ENCODE measurements at places on chromosomes 11 and 22. TPM values are rescaled to one million over a fixed set of nuclear protein-coding genes. Genes with fewer than 3 reads are reported as not detected.

DNA sequence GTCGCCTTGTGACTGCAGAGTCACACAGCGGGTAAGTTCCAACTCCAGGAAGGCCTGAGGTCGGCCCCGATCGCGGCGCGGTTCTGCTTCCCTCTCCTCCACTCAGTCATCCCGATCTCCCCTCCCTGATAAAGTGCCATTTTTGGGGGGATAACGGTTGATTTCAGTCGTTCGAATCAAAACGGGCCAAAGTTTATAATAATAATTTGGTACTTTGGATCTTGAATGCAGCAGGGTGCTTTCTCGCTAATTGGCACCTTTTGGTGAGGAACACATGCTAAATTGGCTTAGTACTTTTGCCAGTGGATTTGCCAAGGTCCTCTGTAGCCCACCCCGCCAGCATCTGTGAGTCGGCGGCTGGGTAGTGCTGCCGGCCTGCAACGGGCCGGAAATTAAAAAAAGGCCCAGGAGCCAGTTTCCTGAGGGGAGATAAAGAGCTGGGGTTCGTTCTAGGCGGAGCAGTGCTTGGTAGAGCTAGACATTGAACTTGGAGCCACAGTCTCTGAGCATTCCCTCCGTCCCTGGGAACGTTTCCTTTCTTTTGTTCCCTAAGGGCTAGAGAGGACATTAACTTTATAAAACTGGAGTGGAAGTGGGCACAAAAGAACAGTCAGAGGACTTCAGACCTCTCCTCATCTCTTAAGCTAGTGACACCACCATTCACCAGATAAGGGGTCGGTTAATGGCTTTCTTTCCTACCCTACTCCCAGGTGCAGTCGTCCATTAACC lies 997 bp downstream of the UBE2L3 start:
- no peak for DNase-seq
- H3K4me1 ChIP-seq = peaks cover 46% of the 10 kb centered on the region
- no peaks in the 10 kb centered on the region for H3K27me3 ChIP-seq
- peaks cover 4% of the 10 kb centered on the region for H3K36me3 ChIP-seq
- H3K27ac ChIP-seq = peak overlapping the region; percentile 97
- peak overlapping the region; percentile 97 for H3K4me3 ChIP-seq

ARHGAP8 gene
- total RNA-seq = 18.1 TPM

- no peak overlapping the region for H3K4me3 ChIP-seq
- DNase-seq = no peak
- peaks cover 7% of the 10 kb centered on the region for H3K4me1 ChIP-seq
Measured at GRCh38 chr11:7643314-7643713, 30.0 kb downstream of the CYB5R2 start.

- H3K4me1 ChIP-seq = no peaks in the 10 kb centered on the region
- no peak overlapping the region for H3K4me3 ChIP-seq
- DNase-seq = no peak
- H3K27me3 ChIP-seq = no peaks in the 10 kb centered on the region
- no peak overlapping the region for H3K27ac ChIP-seq
Measured at GRCh38 chr11:134973801-134974200, 561.8 kb upstream of the B3GAT1 start.

DNA sequence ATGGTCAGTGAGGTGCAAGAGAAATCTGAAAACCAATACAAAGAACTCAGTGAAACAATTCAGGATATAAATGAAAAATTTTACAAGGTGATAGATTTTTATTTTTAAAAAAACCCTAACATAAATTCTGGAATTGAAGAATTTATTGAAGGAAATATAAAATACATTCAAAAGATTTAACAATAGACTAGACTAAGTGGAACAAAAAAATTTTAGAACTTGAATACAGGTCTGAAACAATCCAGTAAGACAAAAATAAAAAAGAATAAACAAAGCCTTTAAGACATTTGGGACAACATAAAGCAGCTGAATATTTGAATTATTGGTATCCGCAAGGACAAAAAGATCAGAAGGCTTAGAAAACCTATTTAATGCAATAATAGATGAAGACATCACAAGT lies 8.7 kb downstream of the SPA17 start:
- H3K27ac ChIP-seq = no peak overlapping the region
- no peaks in the 10 kb centered on the region for H3K4me1 ChIP-seq
- no peaks in the 10 kb centered on the region for H3K27me3 ChIP-seq

DNA sequence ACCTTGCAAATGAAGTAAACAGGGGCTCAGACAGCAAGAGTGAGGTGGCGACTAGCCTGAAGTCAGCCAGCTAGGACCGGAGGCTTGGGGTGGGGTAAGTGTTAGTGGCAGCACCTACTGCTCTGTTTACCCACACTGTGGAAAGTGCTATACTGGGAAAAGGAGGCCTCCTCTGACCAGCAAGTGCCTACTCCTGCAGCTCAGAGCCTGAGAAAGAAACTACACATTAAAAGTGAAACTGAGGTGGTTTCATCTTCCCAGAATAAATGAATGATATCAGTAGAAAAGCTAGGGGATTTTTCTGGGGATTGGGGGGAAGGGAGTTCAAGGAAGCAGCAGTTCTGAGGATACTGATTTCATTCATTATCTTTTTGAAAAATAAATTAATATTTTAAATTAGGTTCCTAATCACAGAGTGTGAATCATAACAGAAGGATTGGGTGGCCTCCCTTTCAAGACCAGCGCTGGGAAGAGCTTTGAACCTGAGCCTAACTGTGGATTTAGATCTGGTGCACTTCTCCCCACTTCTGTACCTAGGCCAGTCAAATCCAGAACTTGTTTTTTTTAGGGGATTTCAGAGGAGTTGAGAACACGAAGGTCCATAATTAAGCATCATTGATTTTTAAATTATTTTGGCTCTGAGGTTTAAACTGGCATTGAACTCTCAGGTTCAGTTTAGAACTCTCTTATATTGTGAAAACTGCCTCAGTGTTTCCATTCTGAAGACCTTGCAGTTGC lies 48.1 kb upstream of the GRAMD1B start:
- H3K4me3 ChIP-seq = no peak overlapping the region
- H3K36me3 ChIP-seq = no peaks in the 10 kb centered on the region
- H3K27ac ChIP-seq = no peak overlapping the region
- H3K4me1 ChIP-seq = no peaks in the 10 kb centered on the region
- no peak for DNase-seq

DNA sequence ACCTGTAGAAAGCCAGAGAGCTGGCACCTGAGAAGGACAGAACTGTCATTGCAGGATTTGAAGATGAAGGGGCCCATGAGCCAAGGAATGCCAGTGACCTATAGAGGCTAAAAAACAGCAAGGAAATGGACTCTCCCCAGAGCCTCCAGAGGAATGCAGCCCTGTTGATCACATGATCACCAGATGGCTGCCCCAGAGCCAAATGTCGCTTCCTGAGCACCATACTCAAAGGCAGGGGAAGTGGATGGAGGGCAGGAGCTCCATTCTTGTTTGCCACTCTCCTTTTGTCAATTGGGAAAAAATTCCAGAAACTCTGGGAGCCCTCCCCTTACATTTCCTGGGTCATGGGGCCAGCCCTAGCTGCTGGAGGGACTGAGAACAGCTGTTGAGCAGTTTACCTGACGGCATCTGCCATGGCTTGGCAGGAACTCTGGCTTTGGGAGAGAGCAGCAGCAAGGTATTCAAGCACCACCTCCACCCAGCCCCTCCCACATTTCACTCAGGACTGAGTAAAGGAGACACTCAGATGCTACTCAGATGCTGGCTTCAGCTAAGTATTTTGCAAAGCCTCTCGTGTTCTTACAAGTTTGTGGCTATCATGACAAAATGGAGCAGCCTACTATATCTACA lies 46.9 kb downstream of the DKK3 start:
- no peak overlapping the region for H3K27ac ChIP-seq
- peaks cover 19% of the 10 kb centered on the region for H3K36me3 ChIP-seq
- peaks cover 4% of the 10 kb centered on the region for H3K4me1 ChIP-seq
- no peak for DNase-seq
- no peaks in the 10 kb centered on the region for H3K27me3 ChIP-seq
- H3K4me3 ChIP-seq = no peak overlapping the region

GRCh38 chr22:48438096-48438495 lies 1389.6 kb downstream of the BRD1 start:
- no peak for DNase-seq
- no peak overlapping the region for H3K4me3 ChIP-seq
- no peaks in the 10 kb centered on the region for H3K27me3 ChIP-seq

HIC2 gene
- 5.1 TPM for total RNA-seq

DNA sequence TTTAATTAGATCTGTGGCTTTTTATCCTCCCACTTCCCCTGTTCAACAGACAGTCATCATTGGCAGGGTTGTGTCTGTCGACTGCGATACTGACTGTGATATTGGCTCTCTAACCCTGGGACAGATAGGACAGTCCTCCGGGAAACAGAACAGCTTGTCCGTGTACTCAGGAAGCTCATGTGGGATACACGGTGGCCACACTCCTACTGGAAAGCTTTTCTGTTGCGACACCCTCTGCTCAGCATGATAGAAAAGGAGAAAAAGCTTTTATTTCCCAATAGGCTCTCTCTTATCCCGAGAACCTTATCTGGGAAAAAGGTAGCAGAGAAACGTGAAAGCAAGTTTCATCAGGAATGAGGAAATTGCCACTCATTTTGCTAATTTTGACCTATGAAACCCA lies 60.4 kb upstream of the HSPA8 start:
- H3K4me1 ChIP-seq = peaks cover 17% of the 10 kb centered on the region
- no peak for DNase-seq
- peak overlapping the region; percentile 68 for H3K27ac ChIP-seq
- H3K4me3 ChIP-seq = no peak overlapping the region

- H3K4me1 ChIP-seq = peaks cover 9% of the 10 kb centered on the region
- no peak overlapping the region for H3K4me3 ChIP-seq
- H3K27ac ChIP-seq = no peak overlapping the region
- DNase-seq = no peak
- peaks cover 23% of the 10 kb centered on the region for H3K27me3 ChIP-seq
- H3K36me3 ChIP-seq = no peaks in the 10 kb centered on the region
Measured at GRCh38 chr11:133945087-133945974, 11.4 kb downstream of the IGSF9B start.

DNA sequence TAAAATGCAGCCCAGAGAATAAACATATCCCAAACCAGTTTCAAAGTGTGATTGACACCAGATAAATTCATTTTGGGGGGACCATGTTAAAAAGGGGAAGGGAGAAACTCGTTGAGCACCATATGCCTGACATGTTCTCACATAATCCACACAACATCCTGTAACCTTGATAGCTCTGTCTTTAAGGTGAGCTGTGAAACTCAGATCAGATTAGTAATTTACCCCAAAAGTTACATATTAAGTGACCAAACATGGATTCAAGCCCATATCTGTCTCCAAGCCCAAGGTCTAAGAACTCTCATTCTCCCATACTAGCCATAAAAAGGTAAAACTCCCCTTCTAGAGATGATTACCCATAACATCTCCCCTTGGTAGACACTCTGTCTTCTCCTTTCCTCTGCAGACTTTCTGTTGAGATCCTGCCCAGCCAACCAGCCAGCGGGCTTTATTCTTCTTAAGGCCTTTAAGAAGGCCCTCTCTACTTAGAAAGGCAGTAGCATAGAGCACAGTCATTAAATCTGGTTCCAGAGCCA lies 150.7 kb downstream of the CCDC34 start:
- H3K4me3 ChIP-seq = no peak overlapping the region
- H3K27ac ChIP-seq = no peak overlapping the region
- DNase-seq = no peak
- no peaks in the 10 kb centered on the region for H3K36me3 ChIP-seq

SLC5A4 gene
- 1.6 TPM for total RNA-seq

- H3K27me3 ChIP-seq = no peaks in the 10 kb centered on the region
- no peaks in the 10 kb centered on the region for H3K4me1 ChIP-seq
- H3K36me3 ChIP-seq = no peaks in the 10 kb centered on the region
- DNase-seq = peak; percentile 25
Measured at GRCh38 chr11:71281831-71282230, 29.5 kb upstream of the SHANK2 start.

BLID gene
- total RNA-seq = not detected

DNA sequence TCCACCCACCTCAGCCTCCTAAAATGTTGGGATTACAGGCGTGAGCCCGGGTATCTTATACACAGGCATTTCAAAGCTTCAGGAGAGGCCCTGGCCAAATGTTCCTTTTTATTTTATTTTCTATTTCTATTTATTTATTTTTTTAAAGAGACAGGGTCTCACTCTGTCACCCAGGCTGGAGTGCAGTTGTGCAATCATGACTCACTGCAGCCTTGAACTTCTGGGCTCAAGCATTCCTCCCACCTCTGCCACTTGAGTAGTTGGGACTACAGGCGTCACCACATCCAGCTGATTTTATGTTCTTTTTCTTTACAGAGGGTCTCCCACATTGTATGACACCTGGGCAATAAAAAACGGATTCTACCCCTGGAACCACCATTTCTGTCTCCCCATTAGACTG lies 71.2 kb downstream of the FBXO7 start:
- H3K36me3 ChIP-seq = no peaks in the 10 kb centered on the region
- peaks cover 24% of the 10 kb centered on the region for H3K4me1 ChIP-seq
- H3K27me3 ChIP-seq = no peaks in the 10 kb centered on the region
- H3K27ac ChIP-seq = peak overlapping the region; percentile 71
- H3K4me3 ChIP-seq = no peak overlapping the region
- no peak for DNase-seq

DNA sequence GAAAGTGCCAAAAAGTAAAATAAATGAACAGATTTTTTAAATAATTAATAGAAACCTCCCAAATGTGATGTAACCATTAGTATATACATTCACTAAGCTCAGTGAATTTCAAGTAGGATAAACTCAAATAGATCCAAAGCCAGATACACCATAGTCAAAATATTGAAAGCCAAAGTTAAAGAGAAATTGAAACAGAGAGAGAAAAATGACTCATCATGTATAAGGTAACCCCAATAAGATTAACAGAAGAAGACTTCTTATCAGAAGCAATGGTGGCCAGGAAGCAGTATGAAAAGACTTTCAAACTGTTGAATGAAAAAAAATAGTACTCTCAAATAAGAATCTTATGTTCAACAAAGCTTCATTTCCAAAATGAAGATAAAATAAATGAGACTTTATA lies 70.5 kb downstream of the LUZP2 start:
- no peak for DNase-seq
- no peak overlapping the region for H3K27ac ChIP-seq
- H3K4me3 ChIP-seq = no peak overlapping the region
- no peaks in the 10 kb centered on the region for H3K27me3 ChIP-seq
- H3K4me1 ChIP-seq = no peaks in the 10 kb centered on the region

GRCh38 chr11:128642571-128642970 lies 51.3 kb upstream of the FLI1 start:
- no peak for DNase-seq
- no peaks in the 10 kb centered on the region for H3K4me1 ChIP-seq
- no peak overlapping the region for H3K4me3 ChIP-seq
- no peaks in the 10 kb centered on the region for H3K36me3 ChIP-seq

DDTL gene
- 2.5 TPM for total RNA-seq

DDI1 gene
- not detected for total RNA-seq

All from upper lobe of right lung (tissue), 1 donor.